ENCODE measurements at places on chromosomes 7 and 10. TPM values are rescaled to one million over a fixed set of nuclear protein-coding genes. Genes with fewer than 3 reads are reported as not detected.

SEMA3D gene
- 2.7 TPM for total RNA-seq

DNAJC12 gene
- total RNA-seq, result not detected

PSD gene
- 3.0 TPM for total RNA-seq

MGAM2 gene
- not detected for total RNA-seq

GPR141 gene
- total RNA-seq, result 0.39 TPM

LLCFC1 gene
- not detected for total RNA-seq

SLC35G1 gene
- total RNA-seq, result 4.5 TPM

CDNF gene
- 9.8 TPM for total RNA-seq

TAS2R3 gene
- total RNA-seq, result 2.2 TPM

- peak; percentile 62 for DNase-seq
These were observed 14.2 kb upstream of the PDCD4 start for GRCh38 chr10:110857265-110858171.

DNA sequence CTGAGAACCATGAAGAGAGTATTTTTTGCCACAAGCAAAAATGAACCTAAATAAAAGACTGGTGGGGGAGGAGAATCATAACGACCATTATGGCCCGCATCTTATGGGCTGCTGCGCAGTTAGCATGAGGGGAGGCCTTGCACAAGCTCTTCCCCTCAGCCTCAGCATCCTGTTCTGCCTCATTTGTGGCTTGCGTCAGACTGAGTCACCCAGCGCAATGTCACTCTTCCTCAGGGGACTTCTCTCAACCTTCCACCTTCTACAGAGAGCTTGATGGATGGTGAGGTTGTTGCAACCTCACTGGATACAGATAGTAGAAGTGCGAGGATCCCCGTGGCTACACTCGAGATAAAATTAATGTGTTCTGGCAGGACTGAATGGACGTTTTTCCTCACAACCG is 16.8 kb upstream of the GPR15LG start:
- no peak for DNase-seq

DNA sequence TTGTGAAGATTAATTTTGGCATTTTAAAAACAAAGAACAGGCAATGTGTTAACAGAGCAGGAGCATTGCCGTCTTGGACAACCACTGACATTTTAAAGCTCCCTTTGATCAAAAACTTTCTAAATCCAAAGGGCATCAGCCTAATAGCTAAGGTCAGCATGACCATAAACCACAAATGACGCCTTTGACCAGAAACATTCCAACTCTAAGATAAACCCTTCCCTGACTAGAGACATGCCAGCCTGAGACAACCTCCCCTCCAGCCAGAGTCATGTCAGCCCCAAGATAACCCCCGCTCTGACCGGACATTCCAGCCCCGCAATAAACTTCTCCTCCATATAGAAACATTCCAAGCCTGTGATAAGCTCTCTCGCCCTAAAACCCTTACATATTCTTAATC is 949.4 kb upstream of the POT1 start:
- no peak for DNase-seq

DNA sequence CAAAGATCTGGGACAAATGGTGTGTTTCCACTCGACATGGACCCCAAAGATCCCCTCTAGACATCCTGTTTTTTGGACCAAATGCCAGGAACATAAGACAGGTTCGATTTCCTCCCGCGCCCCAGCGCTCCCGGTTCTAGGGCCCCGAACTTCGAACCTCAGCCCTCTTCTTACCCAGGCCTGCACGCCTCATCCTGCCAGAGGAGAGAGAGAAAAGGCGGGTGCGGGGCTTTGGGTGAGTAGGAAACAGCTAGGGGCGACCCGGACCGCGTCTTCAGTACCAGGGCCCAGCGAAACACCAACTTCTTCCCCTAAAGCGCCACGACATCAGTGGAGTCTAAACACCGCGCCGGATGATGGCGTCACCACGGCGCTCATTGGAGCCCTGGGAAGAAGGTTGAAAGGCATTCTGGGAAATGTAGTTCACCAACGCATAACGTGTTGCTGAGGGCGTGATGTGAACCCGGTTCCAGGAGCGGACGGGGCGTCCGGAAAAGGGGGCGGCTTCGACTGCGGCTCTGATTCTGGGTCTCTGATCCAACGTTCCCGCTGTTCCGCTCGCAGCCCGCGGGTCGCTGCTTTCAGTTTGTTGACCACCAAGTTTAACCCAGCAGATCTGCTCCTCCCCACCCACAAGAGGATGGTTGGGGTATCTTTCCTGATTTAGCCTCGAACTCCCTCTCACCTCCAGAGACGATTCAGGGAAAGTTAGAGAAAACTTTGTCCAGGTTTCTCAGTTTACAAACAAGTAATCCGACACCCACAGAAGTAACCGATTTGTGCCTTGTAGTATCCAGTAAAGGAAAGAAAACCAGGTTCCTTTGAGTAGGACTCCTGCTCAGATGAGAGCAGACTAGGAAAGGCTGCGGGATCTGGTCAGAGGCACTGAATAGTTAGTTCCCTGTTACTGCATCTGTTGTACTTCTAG is at the start of gene BET1:
Gene BET1, minus strand, starts transcription at position 332 of the 928 bp plus-strand sequence. Its CDS starts 139 bp downstream, at position 193.
- DNase-seq, result peak; percentile 99

DNA sequence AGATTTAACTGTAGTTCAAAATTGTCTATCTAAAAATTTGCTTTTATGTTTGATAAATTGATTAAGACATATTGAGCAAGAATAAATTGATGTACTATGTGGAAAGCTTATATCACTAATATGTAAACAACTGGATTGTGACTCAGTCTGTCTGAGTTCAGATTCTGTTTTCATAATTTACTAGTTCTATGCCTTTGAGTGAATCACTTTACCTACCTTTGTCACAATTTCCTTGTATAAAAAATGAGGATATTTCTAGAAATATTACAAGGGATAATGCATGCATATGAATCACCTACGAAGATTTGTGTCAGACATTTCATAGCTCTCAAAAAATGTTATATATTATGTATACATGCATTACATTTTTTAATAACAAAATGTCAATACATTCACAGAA is 245.1 kb upstream of the ZWINT start:
- DNase-seq, result no peak

DNA sequence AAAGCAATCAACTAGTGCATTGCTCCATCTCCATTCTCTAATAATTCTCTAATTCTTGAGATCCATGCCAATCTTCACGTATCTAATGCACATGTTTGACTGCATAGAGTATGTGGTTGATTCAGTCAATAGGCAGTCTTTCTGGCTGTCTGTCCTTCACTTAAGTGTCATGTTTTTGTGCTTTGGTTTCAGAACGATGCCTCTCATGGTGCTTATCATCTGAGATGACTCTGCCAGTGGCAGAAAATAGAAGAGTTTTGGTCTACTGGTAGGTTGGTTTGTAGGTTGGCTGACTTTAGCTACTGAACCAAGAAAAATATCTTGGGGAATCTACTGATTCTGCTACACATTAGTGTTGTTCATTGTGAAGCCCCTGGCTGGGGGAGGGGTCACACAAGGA is 364.2 kb downstream of the SFMBT2 start:
- DNase-seq, result no peak

- no peak for DNase-seq
These were observed 508.8 kb downstream of the GRID1 start for GRCh38 chr10:85857791-85858190.

- DNase-seq, result no peak
These were observed 5.9 kb upstream of the GPAM start for GRCh38 chr10:112189465-112189864.

DNA sequence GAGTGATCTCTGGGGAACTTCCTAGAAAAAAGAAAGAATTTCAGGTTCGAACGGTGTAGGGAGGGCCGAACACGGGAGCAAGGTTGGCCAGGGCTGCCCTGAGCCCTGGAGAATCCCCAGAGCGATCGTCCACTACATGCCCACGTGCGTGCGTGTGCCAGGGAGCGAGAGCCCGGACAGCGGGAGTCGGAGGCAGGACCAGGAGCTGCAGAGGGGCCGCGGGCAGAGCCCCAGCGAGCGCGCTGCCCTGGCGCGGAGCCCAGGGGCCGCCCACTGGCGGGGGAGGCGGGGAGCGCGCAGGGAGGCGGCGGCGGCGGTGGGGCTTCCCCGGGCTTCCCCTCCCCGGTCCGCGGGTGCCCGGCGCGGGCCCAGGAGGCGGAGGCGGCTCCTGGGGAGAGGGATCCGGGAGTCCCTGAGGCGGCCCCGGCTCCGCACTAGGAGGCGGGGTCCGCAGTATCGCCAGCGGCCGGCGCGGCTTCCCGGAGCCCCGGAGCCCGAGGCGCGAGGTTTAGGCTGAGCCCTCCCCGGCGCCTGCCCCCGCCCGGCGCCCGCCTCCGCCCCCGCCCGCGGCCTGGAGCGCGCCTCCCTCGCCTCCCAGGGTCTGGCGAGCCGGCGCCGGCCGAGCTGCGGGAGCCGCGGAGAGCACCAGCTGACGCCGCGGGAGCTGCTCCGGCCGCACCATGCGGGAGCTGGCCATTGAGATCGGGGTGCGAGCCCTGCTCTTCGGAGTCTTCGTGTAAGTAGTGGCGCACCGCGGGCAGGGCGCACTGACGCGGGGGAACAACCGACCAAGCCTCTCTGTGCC is at the start of gene PLPP4:
Gene PLPP4, plus strand, starts transcription at position 602 of the 805 bp plus-strand sequence. Its CDS starts 79 bp downstream, at position 681.
- no peak for DNase-seq

DNA sequence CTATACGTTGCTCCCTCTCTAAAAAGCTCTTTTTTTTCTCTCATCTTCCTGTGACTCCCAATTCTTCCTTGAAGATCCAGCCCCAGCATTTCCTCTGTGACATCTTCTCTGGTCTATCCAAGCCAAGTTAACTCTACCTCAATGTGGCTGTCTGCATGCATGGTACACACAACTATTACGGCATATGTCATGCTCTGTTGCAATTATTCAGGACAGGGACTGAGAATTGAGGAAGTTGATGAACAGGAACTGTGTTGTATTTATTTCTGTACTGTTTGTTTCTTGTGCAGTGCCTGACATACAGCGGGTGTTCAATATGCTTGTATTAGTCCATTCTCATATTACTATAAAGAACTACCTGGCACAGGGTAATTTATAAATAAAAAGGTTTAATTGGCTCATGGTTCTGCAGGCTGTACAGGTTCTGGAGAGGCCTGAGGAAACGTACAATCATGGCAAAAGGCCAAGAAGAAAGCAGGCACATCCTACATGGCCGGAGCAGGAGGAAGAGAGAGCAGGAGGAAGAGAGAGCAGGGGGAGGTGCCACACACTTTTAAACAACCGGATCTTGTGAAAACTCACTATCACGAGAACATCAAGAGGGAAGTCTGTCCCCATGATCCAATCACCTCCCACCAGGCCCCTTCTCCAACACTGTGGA is 6.3 kb downstream of the TRPV5 start:
- DNase-seq, result no peak

- peak; percentile 71 for DNase-seq
These were observed 165.3 kb downstream of the PTPRN2 start for GRCh38 chr7:158422196-158422886.

DNA sequence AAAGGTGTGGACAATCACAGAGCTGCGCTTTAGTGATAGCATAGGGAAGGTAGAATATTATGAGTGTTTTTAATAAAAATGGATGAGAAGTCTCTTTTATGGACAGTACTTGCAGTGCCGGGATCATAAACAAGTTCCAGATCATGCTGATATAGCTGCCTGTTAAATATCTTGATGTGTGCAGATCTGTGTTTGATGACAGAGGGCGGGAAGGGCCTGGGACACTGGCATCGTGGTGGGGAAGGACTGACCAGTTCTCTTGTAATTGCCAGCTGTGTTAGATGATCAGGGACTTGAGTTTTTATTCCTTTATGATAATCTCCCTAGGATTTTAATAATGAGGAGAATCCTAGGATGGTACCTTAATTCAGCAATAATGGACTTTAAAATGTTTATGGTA is 14.6 kb downstream of the SND1 start:
- no peak for DNase-seq

GRCh38 chr7:103702454-103702853 is 256.4 kb upstream of the SLC26A5 start:
- no peak for DNase-seq

Data from lower leg skin (tissue), 4 donors.